ENCODE measurements at places on chromosomes 7 and 10.

DNA sequence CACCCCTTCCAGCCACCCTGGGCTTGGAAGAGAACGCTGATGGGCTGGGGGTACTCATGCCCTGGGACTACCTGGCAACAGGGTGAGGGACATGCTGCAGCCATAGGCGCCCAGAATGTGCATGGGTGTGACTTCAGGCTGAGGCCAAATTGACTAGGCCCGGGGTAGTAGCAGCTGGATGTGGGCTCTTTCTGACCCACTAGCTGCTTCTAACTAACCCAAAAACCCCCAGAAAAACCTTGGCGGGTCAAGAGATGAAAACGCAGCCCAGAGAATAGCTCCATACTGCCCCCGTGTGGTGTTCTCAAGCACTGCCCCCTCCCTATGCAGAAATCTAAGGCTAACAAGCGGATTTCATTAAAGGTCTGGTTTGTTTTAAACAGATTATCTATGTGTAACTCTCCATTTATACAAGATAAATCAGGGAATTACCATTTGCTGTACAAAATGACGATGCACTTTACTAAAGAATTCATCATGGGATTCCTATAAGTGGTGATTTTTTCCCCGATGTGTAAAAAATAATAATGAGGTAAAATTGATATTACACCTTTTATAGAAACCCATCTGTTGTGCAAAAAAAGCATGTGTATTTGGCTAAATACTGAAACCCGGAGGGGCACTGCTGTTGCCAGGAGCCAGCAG, 4.2 kb downstream of the SMARCD3 start:
- DNase-seq = no peak

DNA sequence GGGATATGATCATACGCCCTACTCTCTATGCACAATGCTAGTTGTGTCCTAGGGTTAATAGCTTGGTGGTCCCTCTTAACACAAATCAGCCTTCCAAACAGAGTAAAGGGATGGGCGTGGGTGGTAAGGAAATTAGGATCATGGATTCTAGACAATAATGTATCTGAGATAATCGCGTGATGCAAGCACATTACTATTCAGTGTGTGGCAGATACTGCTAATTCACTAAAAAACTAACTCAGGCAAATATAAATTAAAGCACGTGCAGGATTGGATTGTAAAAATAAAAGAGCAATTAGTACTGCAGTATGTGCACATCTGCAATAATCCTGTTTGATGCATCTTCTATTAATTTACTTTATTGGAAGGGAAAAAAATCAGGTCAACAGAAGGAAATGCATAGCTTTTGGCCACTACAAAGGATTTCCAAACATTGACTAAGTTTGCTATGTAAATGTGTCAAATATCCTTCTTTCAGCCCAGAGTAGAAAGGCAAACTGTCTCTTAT, 22.0 kb downstream of the TWIST1 start:
- no peak for DNase-seq

DNA sequence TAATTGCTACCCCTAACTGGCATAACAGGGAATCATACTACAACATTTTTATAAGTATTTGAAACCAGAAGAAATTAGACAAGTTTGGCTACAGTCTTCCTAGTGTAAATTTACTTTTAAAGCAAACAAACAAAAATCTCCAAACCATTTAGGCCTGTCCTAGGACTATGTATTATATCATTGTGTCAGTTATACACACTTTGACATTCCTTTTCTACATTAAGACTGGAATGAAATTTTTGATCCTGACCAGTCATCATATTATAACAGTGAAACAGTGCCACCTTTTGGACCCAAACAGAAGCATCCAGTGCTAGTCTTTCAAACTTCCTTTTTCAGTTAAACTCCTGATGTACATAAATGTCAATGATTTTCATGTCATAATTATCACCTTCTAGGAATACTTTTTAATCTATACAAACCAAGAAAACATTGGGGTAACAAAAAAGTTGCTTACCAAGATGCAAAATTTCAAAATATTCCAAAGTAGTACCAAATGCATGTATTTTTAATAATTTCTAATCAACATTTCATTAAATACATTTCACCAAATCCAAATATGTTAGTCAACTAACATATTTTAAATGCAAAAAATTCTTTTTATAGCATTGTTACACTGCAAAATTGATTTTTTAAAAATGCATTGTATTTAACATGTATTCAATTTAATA, 75.7 kb downstream of the IMMP2L start:
- DNase-seq = peak; percentile 30

DNA sequence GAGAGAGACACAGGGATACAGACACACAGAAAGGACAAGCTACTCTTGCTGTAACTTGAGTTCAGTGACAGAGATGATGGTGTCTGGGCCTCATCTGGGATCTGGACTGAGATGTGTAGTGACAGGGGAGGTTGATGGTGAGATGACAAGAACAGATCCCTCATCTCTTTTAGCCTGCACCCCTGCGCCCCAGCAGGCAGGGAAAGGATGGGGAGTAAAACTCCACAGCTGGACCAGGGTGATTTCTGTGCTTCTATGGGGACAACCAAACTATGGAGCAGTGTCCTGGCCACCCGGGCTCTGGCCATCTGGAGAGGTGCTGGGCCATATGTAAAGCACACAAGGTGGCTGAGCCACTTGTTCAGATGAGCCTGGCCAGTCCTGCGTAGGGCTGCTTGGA, 4.5 kb upstream of the LRRC18 start:
- DNase-seq = no peak

- DNase-seq = no peak
Observed at GRCh38 chr7:19247017-19247416, 101.8 kb upstream of the FERD3L start.

DNA sequence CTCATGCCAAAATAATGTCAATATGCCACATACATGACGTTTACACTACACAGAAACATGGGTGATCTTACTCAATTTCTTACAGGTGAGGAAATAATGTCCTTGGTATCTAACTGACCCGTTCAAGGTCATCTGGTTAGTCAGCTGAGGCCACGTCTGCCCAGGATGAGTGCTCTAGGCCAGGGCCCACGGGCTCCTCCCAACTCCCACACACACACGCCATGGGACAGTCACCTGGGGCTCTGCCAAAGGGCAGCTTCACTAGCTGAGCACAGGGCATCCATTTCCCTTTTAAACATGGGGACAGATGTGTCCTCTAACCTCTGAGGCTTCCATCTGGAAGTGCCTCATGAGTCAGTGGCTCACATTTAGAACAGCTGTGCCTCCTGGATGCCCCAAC, 123.9 kb downstream of the TNS3 start:
- peak; percentile 64 for DNase-seq

DNA sequence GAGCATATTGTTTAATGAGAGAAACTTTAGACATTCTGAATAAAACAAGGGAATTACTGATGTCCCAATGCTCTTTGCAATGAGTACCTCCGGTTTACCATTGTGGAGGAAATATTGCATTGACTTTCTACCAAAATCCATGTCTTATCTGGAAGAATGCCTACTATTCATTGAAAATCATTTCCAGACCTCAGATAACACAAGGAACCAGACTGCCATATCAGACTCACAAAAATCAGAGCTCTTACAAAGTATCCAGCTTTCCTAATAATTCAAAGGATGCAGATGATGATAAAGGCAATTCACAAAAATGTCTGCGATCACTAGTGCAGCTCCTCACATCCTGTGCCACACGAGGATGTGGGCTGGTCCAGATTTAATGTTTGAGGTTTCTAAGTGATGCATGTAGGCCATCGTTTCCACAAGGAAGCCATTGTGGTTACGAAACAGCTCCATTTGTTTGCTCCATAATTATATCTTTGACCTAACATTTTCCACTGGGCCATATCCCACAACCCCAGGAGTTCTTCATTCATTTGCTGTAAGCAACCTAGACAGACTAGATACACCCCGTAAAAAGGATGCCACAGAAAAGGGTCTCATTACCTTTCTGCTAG, 831.1 kb upstream of the C7orf33 start:
- no peak for DNase-seq

DNA sequence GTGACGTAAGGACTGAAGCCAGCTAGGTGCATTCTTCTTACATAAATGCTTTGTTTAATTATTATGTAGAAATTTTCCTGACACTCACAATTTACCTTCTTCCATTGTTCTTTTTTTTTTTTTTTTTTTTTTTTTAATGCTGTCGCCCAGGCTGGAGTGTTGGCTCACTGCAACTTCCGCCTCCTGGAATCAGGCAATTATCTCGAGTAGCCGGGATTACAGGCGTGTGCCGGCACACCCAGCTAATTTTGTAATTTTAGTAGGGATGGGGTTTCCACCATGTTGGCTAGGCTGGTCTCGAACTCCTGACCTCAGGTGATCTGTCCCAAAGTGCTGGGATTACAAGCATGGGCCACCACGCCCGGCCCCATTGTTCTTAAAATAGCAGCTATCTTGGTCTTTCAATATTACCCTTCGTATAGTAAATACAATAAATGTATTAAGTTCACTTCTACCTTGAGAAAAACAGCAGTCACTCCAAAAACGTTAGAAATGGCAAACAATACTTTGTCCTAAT, 32.1 kb downstream of the BZW2 start:
- DNase-seq = no peak

GRCh38 chr7:1814089-1814811, 144.2 kb downstream of the ELFN1 start:
- no peak for DNase-seq

- no peak for DNase-seq
Observed at GRCh38 chr10:88322324-88323063, 260.6 kb downstream of the RNLS start.

- no peak for DNase-seq
Observed at GRCh38 chr10:22250897-22251660, 33.3 kb upstream of the EBLN1 start.

GRCh38 chr7:82810558-82811259, 352.0 kb downstream of the PCLO start:
- peak; percentile 38 for DNase-seq

GRCh38 chr10:72834183-72834825, 59.2 kb upstream of the OIT3 start:
- DNase-seq = peak; percentile 52

- no peak for DNase-seq
Observed at GRCh38 chr7:42104231-42104630, 132.8 kb downstream of the GLI3 start.
